Stimulated activated CD8-positive, alpha-beta memory T cell treated with anti-CD3 and anti-CD28 coated beads, Interleukin-7, amount 100 ng/mL, for 1 hour (primary cell): ENCODE measurements at places on chromosomes 2 and 18.

DNA sequence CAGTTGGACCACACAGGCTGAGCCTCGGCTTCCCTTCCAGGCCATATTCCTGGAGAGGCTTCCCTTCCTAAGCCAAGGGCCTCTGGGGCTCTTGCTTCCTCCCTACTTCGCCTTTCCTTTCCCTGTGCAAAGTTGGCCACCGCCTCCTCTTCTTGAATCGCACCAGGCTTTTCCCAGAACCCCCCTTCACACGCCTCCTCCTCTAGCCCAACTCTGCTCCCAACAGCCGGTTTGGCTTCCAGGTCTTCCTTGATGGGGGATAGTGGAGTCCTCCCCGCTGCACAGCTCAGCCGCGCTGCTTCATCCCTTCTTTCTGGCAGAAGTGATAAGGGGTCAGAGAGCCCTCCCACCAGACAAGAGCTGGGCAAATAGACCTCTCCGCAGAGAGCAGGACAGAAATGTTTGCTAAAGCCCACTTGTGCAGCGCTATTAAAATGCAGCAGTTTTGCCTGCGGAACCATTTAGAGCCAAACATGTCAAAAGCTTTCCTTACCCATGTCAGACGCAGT lies 56.4 kb downstream of the SNORC start:
- no peak for DNase-seq

DNA sequence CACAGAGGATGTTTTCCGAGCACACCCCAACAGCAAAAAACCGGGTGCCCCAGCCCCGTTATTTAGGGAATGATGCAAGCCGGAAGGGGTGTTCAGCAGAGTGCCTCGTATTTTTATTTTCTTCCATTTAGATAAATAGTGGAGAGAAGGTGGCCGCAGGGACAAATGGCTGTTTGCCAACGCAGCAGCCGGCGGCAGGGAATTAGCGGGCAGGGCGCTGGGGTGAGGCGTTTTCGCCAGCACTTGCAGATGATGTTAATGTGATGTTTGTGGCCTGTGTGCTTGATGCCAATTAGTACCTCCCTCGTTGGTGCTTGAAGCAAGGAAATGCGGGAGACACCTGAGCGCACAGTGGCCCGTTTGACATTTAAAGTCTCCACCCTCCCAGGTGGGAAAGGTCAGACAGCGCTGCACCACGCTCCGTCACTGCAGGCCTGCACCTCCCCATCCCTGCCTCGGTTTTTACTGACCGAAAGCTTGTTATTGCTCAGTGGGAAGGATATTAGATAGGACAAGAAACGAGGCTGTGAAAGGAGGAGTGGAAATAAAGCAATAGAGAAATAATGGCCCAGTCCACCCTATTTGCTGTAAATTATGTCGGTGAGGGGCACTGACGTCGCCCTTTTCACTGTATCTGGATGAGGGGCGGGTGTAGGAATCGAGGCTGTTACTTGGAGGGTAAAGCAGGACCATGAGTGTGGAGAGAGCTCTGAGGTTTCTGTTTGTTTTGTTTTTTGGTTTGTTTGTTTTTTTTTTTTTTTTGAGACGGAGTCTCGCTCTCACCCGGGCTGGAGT lies 39.1 kb downstream of the NFATC1 start:
- DNase-seq, result no peak

DNA sequence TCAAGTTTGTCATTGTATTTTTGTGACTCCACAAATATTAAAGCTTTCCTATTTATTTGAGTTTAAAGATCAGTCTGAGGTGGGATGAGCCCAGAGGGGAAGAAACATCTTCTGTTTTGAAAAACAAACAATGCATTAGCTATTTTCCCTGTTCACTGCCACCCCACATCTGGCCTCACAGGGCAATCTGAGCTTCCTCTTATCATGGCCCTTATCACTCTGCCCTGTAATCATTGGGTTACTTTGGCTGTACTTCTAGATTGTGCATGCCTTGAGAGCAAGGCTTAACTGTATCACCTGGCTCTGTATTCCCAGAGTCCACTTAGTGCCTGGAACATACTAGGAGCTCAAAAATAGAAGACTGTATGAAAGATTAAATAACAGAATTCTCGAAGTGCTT lies 241.6 kb upstream of the NT5C1B start:
- DNase-seq, result no peak

DNA sequence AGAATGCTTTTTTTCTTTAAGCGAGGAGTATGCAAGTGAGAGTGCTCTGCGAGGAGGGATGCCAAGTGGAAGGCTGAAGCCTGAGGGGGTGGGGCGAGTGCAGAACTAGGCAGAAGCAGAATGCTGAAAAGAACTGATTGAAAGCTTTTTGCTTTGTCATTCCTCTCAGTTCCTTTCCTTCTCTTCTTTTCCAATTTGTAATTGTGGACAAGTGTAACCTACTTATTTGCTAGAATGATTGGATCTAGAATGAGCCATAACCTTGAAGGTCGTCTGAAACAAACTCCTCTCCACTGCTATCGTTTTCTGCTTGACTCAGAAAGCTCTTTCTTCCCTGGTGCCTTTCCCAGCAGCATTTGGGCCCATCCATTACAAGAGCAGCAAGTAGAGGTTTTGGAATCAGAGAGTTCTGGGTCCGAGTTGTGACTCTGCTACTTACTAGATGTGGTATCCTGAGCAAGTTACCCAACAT lies 115.3 kb downstream of the METTL8 start:
- no peak for DNase-seq

DNA sequence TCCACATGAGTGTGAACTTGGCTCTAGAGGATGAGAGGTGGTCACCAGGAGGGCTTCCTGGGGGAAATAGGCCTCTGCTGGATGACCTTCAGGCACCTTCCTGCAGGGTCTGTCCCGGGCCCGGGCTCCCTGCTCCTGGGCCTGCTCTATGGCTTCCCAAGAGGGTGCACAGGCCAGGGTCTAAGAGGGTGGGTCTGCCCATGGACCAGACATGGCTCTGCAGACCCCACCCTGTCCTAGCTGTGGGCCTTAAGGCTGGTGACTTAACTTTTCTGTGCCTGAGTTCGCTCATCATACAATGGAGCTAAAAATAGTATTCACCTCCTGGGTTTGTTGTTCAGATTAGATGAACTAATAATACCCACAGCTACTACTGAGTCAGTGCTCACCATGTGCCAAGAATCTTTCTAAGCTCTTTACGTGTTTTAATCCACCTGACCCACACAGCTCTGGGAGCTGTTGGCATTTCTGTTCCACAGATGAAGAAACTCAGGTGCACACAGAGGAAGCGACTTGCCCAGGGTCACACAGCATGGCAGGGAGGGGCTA lies 14.4 kb downstream of the INHBB start:
- no peak for DNase-seq

DNA sequence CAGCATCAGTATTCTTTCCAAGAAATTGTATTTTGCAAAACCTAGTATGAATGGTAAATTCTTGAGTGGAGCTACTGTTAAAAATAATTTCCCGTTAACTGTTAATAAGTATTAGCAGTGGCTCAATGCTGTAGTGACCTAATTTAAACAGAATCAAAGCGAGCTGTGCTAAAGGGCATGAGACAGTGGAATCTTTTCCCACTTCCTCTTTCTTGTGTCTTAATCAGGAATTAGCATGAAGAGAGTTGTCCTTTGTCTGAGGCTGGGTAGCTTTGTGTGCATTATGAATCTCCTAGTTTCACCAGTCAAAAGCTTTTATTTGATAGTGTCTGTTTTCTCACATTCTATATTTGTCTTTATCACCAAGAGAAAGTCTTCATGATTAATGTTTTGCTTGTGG lies 298.8 kb upstream of the GCFC2 start:
- DNase-seq, result no peak

DNA sequence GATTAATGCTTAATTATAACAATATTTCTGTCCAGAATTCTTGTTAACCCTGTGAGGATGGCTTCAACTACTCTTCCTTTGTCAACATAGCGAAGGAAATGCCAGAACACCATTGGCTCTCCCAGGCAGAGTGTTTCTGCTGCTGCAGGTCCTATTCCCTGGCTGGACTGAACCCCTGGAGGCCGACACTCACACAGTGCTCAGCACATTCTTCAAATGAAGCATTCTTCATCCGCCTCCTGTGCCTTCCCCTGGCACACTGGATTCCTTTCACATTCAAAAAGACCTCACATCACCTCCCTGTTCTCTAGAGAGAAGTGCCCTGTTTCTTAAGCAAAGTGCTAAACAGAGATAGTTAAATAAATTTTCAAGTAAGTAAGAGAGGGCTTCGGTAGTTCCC lies 187.3 kb upstream of the MSH6 start:
- no peak for DNase-seq

DNA sequence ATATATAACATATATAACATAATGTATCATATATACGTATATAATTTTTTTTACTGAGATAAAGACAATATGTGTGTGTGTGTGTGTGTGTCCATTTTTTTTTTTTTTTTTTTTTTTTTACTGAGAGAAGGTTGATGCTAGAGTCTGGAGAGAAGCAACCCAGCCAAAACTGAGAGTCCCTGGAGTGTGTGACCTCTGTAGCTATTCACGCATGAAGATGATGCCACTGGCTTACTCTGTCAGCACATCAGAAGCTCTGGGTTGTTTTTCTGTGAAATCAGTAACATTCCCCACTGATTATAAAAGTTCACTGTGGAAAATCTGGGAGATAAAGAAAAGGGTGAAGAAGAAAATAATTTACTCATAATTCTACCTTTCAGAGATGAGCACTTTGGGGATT lies 27.2 kb downstream of the CCDC195 start:
- no peak for DNase-seq

- no peak for DNase-seq
Measured at GRCh38 chr2:157362627-157363026, 37.0 kb upstream of the ERMN start.

DNA sequence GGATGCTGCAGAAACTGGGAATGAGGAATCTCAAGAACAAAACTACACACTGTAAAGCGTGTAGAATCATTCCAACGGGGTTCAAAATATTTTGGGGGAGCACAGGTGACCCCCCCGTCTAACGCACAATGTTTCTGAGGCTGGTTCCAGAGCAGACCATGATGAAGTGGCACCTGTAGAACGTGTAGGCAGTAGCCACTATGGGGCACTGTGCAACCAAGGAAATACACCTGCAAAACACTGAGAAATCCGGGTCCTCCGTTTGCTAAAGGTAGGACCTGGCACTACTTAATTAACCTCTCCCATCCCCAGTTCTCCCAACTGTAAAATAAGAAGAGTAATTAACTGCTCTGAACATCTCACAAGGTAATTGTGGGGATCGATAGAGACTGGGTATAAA lies 22.6 kb downstream of the ST6GAL2 start:
- DNase-seq, result no peak

DNA sequence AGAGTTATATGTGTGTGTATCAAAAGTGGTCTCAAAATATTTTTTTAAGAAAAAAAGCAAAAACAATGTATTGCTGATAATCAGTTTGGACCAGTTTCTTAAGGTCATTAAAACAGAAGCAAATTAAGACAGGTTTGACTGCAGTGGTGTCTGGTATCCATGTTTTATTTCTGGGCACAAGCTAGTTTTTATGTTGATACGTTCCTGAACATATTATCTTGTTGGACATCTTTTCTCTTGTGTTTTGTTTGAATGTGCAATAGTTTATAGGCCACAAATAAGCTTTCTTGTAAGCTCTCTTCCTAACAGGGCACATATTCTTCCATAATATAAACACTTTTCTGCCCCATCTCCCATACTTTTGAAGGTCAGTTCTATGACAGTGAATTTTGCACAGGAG lies 74.6 kb upstream of the FAM117B start:
- DNase-seq, result no peak

DNA sequence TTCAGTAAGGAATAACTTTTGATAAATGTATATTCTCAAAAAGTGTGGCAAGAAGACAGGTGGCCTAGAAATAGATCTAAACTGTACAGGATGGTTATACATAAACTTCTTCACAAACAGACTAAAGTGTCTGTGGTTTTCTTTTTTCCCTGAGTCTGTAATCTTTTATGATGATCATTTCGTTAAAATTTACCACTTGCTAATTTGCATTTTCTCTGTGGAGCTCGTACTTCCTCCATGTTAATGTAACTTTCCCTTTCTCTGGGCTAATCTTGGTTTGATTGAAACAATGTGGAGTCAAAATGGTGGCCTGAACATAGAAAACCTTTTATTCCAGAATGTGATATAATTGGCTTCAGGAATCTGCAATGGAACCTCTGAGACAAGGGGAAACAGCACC lies 166.2 kb downstream of the FTCDNL1 start:
- no peak for DNase-seq

GRCh38 chr18:51029378-51029693 lies 677 bp upstream of the SMAD4 start:
- DNase-seq, result no peak

DNA sequence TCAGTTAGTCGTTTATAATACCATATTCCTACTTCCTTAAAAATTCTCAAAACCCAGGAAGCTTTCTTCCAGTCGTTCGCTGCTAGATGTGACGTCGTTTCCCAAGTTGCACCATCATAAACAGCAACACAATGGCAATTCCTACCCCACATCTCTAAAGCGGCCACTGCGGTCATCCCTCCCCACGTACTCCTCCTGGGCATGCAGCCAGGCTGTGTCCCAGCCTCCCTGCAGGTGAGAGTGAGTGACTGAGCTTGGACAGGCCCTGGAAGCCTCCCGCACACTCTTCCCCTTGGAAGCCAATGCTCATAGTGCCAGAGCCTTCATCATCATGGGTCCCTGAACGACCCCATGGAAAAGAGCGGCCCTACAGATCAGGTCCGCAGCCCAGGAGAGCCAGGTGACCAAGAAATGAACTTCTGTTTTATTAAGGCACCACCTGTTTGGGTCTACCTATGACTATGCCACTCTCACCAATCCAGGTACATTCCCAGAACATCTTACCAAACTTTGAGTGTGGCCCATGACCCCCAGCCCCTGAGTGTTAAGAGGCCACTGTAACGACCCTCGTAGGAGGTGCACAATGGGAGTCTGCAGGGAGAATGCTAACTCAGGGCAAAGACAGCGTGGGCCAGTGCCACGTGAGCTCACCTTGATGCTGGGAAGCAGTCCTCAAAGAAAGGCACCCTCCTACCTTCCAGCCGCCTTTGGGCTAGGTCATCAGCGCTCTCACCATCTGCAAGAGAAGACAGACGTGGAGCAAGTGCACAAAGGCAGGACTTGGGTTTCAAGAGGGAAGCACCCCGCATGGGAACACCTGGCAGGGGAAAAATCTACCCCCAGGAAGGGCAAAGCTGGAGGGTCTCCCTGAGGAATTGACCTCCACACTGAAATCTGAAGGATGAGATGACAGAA lies 74.7 kb upstream of the RAB6C start:
- no peak for DNase-seq

DNA sequence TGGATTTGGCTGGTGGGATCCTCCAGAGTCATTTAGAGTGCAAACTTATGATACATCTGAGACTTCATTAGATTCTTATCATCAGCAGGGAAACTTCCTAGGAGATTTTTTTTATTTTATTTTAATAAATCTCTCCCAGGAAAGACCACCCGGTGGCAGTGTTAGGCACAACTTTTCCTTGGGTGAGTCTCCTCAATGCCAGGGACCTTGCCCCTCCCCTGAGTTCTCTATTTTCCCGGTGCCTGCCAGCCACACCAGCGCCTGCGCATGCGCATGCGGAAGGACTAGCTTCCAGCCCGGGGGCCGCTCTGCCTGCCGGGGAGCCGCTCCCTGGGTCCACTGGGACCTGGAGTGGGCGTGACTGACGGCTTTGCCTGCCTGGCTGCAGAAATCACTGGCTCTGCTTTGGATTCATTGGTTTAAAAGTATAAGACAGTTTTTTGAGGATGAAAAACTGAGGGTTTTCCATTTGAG lies 86.6 kb downstream of the TMEM182 start:
- no peak for DNase-seq

GRCh38 chr18:36808681-36809080 lies 20.1 kb downstream of the TPGS2 start:
- no peak for DNase-seq
